ENCODE measurements at places on chromosomes 6 and 20.

GRCh38 chr20:24778585-24779031 is 170.5 kb upstream of the CST7 start:
- no peak for DNase-seq

- DNase-seq = no peak
These were observed 973.2 kb upstream of the SLC35B3 start for GRCh38 chr6:9408402-9409117.

DNA sequence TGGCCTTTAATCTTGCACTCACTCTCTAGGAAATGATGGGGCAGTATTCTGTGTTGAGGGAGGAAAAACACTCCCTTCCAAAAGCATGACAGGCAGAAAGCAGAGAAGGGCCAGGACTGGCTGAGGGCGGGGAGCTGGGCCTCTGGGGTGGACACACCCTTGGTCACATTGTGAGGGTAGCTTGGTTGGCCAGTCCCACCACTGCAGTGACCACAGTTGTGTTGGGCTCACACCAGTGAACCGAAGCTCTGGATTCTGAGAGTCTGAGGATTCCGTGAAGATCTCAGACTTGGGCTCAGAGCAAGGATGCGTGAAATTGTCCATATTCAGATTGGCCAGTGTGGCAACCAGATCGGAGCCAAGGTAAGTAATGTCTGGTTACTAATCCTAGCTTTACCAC is at the start of gene TUBB1:
Gene TUBB1, plus strand, starts transcription at position 213 of the 400 bp plus-strand sequence. Its CDS starts 94 bp downstream, at position 307.
- no peak for DNase-seq

DNA sequence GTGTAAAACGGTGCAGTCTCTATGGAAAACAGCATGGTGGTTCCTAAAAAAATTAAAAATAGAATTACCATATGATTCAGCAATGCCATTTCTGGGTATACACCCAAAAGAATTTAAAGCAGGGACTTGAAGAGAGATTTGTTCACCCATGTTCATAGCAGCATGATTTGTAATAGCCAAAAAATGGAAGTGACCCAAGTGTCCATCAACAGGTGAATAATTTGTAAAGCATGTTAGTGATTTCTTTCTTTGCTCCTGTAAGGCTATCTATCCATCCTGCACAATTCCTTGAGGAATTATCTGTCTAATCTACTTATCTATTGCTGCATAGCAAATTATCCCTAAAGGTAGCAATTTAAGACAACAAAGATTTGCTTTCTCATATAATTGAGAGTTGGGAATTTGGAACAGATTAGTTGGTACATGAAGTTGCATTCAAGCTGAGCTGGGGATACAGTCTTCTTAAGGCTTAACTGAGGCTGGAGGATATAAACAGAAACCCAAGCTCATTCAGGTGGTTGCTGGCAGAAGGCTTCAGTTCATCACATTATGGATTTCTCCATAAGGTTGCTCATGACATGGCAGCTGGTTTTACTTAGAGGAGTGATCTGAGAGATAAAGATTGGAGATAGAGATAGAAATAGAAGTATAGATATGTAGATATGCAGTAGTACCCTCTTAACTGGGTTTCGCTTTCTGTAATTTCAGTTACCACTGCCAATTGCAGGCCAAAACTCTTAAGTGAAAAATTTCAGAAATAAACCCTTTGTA is 62.0 kb downstream of the IL22RA2 start:
- no peak for DNase-seq

GRCh38 chr20:24448170-24448569 is 21.3 kb upstream of the SYNDIG1 start:
- DNase-seq = no peak

- no peak for DNase-seq
These were observed 91.7 kb downstream of the MTFR2 start for GRCh38 chr6:136158387-136158821.

DNA sequence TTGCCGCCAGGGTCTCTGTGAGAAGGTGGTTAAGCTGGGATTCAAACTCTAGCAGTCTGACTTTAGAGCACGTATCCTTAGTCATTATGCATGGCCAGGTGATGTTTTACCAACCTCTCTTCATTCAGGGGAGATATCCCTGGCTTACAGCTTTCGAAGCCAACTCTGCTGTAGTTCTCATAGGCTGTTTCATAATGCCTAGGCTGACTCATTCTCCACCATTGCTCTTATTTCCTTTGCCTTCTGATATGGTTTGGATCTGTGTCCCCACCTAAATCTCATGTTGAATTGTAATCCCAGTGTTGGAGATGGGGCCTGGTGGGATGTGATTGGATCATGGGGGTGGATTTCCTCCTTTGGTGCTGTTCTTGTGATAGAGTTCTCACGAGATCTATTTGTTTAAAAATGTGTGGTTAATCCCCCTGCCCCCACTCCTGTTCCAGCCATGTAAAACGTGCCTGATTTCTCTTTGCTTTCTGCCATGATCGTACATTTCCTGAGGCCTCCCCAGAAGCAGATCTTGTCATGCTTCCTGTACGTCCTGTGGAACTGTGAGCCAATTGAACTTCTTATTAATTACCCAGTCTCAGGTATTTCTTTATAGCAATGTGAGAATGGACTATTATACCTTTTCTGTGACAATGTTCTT is 94.6 kb upstream of the MAN1A1 start:
- DNase-seq = no peak

GRCh38 chr6:169832247-169832948 is 81.0 kb downstream of the ERMARD start:
- no peak for DNase-seq

GRCh38 chr6:136880748-136881460 is 41.2 kb upstream of the SLC35D3 start:
- no peak for DNase-seq

DNA sequence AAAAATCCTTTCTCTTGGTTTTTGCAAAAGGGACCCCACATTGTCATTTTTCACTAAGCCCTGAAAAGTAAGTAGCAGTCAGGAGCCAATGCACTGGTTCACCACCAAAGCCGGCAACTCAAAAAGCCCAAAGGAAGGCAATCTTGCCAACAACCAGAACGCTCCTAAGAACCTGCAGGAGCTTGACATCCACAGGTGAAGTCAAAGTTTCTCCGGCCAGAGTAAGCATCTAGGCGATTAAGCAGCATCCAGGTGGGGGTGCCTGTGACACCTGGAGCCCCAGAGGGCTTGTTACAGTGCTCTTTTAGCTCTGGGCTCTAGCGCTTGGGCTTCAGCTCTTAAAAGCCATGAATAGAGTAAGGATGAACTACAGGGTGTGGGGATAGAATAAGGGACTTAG is 36.1 kb downstream of the SLC35D3 start:
- no peak for DNase-seq

GRCh38 chr20:4962241-4962855 is 39.0 kb downstream of the SLC23A2 start:
- no peak for DNase-seq

DNA sequence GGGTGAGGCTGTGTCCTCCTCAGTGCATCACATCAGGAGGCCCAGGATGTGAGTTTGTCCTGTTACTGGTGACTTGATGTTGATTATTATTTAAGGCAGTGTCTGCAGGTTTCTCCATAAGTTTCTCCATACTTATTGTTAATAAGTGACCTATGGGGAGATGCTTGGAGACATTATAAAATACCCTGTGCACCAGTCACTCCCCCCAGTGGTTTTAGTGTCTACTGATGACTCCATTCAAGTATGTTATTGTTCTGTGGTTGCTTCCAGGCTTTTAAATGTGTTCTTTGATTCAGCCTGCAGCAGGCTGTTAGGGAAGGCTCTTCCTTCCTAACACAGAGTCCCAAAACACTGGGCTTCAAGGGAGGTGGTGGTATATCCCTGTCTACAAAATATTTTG is 14.6 kb upstream of the CST3 start:
- DNase-seq = no peak
